ENCODE measurements at places on chromosomes 5 and 9.

DNA sequence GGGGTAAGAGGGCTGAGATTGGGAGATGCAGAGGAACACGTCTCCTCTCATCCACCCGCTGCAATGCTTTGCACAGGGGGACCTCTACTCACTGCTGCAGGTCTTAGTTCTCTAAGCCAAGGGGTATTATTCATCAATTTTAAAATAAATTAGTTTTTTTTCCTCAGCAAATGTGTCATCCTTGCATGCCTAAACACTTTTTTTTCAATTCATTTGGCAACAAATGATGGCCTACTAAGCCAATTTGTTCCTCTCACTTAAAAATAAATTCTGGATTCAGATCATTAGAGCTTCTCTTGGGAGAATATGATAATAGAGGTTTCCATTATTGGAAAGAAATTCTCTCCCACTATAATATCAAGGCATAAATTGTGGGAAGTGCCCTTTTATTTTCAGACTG lies 338.3 kb downstream of the IRX1 start:
- no peak for DNase-seq

- DNase-seq, result no peak
Observed at GRCh38 chr9:133348718-133349573, 928 bp downstream of the RPL7A start.

- DNase-seq, result no peak
Observed at GRCh38 chr9:129011170-129011569, 17.0 kb downstream of the SH3GLB2 start.

GRCh38 chr5:31698673-31699072 lies 59.7 kb downstream of the PDZD2 start:
- no peak for DNase-seq

GRCh38 chr5:132301344-132302271 lies 7.4 kb downstream of the SLC22A4 start:
- no peak for DNase-seq

DNA sequence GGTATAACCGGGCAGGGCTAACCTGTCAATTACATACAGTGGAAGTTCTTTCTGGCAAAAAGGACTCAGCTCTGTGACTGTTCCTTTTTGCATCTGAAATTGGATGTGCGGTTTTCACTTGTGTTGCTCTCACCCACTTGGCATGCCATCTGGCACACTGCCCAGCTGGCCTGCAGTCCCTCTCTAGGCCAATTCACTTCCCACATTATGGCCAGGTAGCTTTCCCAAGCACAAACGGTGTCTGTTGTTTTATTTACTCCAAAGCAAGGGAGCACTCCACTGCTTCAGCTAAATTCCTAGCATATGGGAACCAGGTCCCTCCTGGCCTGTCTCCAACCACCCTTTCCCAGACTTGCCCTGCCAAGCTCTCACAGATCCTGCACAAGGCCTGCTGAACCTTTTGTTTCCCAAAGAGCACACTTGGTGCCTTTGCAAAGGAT lies 132.5 kb downstream of the SEMA6A start:
- DNase-seq, result peak; percentile 89

GRCh38 chr5:81310402-81311063 lies 9.1 kb downstream of the ZCCHC9 start:
- DNase-seq, result no peak

DNA sequence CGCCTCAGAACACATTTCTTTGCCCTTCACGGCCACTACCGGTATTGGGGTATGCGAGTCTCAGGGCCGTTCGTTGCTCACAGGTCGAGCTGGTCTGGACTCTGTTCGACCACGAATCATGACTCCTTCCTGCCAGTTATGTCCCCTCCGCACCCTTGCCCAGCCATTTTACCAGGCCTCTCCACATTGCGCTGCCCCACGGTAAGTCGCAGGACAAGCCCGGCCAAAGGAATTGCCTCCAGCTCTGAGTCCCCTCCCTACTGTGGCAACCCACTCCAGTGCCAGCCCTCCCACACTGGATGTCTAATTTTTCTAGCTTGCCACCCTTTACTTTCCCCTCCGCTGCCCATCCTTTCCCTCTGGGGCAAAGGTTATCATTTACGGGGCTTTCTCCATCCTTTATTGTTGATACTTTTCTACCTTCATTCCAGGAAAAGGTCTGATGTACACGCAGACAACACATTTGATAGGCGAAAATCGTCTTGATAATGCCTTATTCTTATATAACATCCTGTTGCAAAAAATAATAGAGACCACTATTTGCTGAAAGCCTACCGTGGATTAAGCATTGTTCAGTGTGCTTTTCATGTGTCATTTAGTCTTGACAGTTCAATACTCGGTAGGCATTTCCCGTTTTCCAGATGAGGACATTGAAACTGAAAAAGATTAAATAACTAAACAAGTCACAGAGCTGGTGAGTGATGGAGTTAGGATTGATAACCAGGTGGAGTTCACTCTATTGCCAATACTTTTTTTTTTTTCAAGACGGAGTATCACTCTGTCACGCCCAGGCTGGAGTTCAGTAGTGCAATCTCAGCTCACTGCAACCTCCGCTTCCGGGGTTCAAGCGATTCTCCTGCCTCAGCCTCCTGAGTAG lies 958 bp upstream of the HSPA5 start:
- DNase-seq, result peak; percentile 26

DNA sequence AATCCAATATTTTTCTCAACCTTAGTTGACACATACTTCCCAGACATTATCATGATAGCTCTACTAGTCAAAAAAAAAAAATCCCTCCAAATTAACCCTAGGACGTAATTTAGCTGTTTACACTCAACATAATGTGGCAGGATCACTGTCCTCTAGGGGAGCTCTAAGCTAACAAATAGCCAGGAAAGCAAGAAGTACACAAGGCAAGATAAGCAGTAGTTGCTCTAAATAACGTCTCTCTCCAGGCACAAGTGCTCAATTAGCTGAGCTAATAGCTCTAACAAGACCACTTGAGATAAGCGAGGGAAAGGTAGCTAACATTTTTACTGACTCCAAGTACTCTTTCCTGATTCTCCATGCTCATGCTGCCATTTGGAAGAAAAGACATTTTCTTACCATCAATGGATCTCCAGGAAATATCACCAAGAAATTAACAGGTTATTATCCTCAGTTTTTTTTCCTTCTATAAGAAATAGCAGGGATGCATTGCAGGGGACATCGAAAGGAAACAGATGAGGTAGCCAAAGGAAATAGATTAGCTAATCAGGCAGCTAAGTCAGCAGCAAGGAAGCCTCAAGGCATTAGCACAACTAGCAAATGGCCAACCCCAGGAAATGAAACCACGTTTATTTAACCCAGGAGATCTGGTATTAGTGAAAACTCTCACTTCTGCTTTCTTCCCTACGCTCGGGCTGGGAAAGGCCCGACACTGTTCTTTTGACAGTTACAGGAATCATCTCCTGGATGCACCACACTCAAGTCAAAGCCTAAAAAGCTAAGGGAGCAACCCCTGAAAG lies 614.1 kb downstream of the PTPRD start:
- no peak for DNase-seq

DNA sequence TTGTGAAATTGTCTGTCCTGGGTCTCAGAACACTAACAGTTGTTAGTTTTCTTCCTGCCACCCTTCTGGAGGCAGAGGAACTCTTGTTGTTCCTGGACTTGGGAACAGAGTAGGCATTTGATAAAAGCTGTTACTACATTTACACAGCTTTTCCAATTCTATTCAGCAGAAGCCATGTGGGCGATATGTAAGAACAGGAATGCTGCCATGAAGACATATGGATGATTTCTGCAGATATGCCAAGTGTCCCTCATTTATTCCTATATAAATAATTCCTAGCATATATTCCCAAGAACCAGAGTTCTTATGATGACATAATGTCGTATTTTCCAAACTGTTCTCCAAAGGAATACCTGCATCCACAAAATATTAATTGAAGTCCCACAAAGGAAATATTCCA lies 135.9 kb upstream of the DAB2 start:
- no peak for DNase-seq

GRCh38 chr9:78448960-78449673 lies 152.2 kb downstream of the PSAT1 start:
- no peak for DNase-seq

DNA sequence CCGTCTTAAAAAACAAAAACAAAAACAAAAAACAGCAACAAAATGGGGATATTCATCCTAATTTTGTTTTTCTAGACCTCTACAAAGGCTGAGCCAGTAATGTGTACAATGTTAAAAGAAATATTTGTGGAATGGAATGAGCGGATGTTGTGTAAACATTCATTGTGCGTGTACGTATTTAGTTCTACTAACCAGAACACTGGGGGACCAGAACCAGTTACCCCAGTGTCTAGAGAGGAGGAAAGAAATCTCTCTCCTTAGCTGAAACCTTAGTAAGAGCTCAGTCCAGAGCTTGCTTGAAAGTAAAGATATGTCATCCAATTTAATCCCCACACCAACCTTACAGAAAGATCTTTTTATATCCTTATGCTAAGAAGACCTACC lies 106.7 kb upstream of the CPEB4 start:
- no peak for DNase-seq

DNA sequence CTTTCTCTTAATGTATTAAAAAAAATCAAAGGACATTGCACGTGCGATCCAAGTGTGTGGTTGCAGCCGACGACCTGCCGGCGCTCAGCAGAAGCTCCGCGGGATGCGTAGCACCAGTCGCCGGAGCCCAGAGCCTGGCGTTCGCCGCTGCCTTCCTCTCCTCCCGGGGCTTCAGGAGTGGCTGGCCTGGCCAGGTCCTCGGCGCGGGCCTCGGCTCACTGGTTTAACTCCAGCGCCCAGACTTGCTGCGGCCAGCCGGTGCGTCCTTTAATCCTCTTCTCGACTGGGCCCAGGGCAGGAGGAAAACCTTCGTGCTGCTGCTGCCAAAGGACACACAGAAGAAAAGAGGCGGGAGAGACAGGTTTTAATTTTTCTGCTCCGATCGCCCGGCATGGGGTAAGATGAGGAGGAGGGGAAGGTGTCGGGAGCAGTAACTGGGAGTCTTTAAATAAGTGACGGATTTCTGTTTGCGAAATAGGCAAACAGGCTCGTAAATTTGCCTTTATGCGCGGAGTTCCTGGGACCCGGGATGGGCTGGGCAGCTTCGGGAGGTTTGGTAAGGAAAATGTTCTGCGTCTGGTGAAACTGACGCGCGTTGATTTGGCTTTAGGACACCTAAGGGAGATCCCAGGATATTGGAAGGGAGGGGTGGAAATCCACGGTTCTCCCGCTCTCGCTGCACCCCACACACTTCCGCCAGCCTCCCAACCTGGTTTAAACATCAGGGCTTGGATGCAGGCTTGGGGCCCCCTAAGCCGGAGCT lies 2.3 kb downstream of the HAND1 start:
- DNase-seq, result no peak

DNA sequence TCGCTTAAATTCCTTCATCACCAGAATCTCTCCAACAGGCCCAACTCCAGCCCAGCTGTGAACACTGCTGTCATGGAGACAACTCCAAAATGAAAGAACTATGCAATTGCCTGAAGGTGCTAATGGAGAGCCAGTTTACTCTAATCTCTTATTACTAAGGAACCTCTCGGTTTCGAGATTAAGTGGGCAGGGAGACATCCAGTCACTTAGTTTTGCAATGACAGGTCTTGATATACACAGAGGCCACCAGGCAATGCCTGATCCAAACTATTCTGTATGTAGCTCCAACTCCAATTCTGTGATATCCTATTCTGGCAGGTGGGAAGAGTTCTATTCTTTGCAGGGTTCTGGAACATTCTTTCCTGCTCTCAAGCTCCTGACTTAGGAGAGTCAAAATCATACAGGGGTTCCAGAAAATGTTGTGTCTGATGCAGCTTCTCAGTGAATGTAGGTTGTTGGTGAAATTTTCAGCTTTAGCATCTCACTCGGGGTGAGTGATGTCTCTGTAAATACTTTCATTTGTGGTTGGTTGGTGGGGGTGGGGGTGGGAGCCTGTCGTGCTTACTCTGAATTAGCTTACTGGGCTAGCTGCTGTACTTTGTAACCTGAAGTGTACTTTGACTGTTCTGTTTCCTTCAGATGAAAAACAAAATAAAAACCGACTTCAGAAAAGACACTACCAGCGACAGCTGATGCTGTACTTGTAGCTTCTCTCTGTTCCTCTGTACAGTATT lies 170.9 kb downstream of the PALM2AKAP2 start:
- DNase-seq, result no peak

- no peak for DNase-seq
Observed at GRCh38 chr9:2681981-2682380, 35.3 kb upstream of the KCNV2 start.

DNA sequence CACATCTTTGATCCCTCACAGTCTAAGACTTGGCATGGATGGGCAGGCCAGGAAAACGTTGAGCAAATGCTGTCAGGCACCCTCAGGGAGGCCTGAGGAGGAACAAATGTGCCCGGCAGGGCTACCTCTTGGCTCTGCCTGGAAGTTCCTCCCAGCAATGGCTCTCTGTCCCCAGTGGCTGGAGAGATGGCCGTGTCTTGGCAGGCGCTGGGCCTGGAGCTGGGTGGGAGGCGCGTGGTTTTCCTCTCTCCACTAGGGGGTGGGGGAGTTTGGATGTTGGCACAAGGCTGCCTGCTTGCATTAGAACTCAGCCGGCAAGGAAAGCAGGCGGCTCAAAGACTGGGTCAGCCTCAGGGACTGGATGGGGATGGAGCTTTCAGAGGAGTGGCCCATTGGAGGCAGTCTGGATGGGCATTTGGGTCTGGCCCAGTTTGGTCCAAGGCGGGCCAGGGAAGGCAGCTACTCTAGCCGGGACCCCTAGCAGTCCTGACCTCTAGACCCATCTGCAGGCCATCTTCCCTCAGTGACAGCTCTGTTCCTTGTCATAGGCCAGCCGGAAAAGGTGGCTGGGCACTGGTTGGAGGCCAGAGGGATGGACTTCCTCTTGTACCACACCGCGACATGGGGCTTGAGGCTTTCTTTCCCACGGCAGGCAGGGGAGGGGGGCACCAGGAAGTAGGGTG lies 68.2 kb upstream of the STC2 start:
- DNase-seq, result peak; percentile 30

- DNase-seq, result no peak
Observed at GRCh38 chr5:5126444-5126843, 13.7 kb upstream of the ADAMTS16 start.

GRCh38 chr5:173885475-173886010 lies 2.6 kb upstream of the CPEB4 start:
- no peak for DNase-seq

GRCh38 chr9:127943731-127944144 lies 6.1 kb upstream of the DPM2 start:
- peak; percentile 77 for DNase-seq

DNA sequence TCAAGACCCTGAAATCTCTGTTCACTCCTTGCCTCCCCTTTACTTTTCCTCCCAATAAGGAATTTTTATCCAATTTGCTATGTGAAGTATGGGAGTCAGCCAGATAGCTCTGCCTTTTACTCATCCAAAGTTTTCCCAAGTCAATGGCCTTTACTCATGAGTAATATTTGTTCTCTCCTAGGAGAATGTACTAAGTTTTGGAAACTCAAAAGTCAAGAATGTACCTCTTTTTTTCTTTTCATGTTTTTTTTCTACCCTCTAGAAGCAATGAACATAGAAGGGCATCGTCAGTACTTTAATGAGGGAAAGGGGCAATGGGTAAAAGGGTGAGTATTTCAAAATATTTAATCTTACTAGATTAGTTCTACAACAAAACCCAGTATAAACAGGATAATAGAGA lies 140.2 kb upstream of the SGCD start:
- DNase-seq, result no peak

GRCh38 chr9:131254626-131255025 lies 21.7 kb downstream of the FAM78A start:
- no peak for DNase-seq

- no peak for DNase-seq
Observed at GRCh38 chr5:169333518-169333917, 32.6 kb upstream of the SLIT3 start.

- no peak for DNase-seq
Observed at GRCh38 chr5:147190331-147190730, 44.5 kb upstream of the STK32A start.

All from cerebellum (tissue), 4 donors.